Naive thymus-derived CD8-positive, alpha-beta T cell (primary cell): ENCODE measurements at places on chromosomes 7 and 10.

DNA sequence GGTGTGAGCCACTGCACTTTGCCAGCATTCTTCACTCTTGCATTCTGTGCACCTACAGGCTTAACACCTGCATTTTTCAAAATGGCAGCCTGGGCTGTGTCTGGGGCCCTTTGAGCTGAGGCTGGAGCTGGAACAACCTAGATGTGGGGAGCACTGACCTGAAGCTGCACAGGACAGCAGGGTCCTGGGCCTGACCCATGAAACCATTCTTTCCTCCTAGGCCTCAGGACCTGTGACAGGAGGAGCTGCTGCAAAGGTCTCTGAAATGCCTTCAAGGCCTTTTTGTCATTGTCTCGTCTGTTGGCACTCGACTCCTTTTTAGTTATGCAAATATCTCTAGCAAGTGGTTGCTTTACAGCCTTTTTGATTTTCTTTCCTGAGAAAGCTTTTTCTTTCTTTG is 82.3 kb downstream of the INPP5A start:
- H3K4me3 ChIP-seq = no peak overlapping the region
- DNase-seq = no peak
- H3K4me1 ChIP-seq = peaks cover 20% of the 10 kb centered on the region
- peaks cover 27% of the 10 kb centered on the region for H3K36me3 ChIP-seq

- H3K4me1 ChIP-seq = peaks cover 2% of the 10 kb centered on the region
- no peaks in the 10 kb centered on the region for H3K27me3 ChIP-seq
- no peak for DNase-seq
- no peak overlapping the region for H3K4me3 ChIP-seq
These were observed 65.5 kb downstream of the MLLT10 start for GRCh38 chr10:21599582-21599981.

DNA sequence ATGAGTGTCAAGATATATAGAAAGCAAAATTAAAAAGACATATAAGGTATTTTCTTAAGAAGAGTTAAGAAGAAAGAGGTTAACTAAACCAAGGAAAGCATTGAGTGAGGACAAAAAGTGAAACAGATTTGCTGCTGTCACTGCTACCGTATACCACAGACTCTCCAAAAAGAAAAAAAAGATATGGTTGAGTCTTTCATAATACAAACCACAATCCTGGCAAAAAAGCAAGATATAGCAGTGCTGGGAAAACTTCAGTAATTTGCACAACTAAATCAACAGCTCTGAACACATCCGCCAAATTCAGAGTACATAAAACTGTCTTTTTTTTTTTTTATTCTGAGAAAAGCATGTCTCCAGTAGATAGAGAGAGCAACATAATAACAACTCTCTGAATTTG is 114.7 kb downstream of the ETV1 start:
- no peaks in the 10 kb centered on the region for H3K4me1 ChIP-seq
- DNase-seq = no peak
- no peak overlapping the region for H3K4me3 ChIP-seq
- H3K27me3 ChIP-seq = no peaks in the 10 kb centered on the region
- H3K36me3 ChIP-seq = no peaks in the 10 kb centered on the region
- H3K27ac ChIP-seq = no peak overlapping the region

DNA sequence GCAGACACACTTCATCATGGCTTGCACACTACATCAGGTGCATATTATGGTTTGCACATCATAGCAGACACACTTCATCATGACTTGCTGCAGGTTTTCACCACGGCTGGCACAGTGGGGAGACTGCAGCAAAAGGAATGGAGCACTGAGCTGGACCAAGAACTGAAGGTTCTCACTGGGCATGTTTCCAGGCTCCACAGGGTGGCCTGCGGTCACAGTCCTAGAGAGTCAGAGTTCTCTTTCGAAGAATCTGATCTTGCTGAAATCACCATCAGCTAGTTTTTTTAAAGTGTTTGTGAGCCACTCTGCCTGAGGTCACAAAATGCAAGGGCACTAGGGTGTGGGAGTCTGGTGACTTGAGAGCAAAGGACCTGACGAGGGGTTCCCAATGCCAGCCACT is 140.4 kb upstream of the NPY start:
- H3K4me1 ChIP-seq = no peaks in the 10 kb centered on the region
- DNase-seq = no peak
- H3K4me3 ChIP-seq = no peak overlapping the region
- peaks cover 15% of the 10 kb centered on the region for H3K27me3 ChIP-seq
- H3K27ac ChIP-seq = no peak overlapping the region
- H3K36me3 ChIP-seq = no peaks in the 10 kb centered on the region

DNA sequence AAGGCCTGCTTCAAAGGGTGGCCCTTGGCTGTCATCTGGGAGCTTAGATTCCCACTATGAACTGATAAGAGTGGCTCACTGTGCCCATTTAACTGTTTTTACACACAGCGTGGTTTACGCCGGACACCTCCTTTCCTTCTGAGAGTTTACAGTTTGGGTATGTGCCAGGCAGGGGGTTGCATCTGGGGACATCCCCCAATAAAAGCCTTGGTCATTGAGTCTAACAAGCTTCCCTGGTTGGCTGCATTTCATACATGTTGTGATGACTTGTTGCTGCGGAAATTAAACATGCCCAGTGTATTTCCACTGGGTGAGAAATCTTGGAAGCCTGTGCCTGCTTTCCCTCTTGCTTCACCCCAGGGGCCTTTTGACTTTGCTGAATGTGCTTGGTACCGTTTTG is 264.1 kb upstream of the NPY start:
- peaks cover 6% of the 10 kb centered on the region for H3K27me3 ChIP-seq
- no peaks in the 10 kb centered on the region for H3K36me3 ChIP-seq
- no peak overlapping the region for H3K27ac ChIP-seq
- DNase-seq = no peak
- no peaks in the 10 kb centered on the region for H3K4me1 ChIP-seq

GRCh38 chr10:48511875-48512231 is 93.0 kb downstream of the ARHGAP22 start:
- H3K36me3 ChIP-seq = no peaks in the 10 kb centered on the region
- no peak for DNase-seq
- no peak overlapping the region for H3K27ac ChIP-seq
- no peaks in the 10 kb centered on the region for H3K4me1 ChIP-seq
- H3K4me3 ChIP-seq = no peak overlapping the region
- H3K27me3 ChIP-seq = peaks cover 7% of the 10 kb centered on the region

- peaks cover 7% of the 10 kb centered on the region for H3K4me1 ChIP-seq
- no peak overlapping the region for H3K4me3 ChIP-seq
- no peaks in the 10 kb centered on the region for H3K36me3 ChIP-seq
- no peak for DNase-seq
These were observed 4.6 kb upstream of the INPP5A start for GRCh38 chr10:132532749-132533560.

GRCh38 chr10:102324061-102324460 is 71.4 kb upstream of the NFKB2 start:
- DNase-seq = no peak
- no peak overlapping the region for H3K27ac ChIP-seq
- H3K27me3 ChIP-seq = no peaks in the 10 kb centered on the region
- no peak overlapping the region for H3K4me3 ChIP-seq
- peaks cover 42% of the 10 kb centered on the region for H3K4me1 ChIP-seq
- peaks cover 7% of the 10 kb centered on the region for H3K36me3 ChIP-seq

DNA sequence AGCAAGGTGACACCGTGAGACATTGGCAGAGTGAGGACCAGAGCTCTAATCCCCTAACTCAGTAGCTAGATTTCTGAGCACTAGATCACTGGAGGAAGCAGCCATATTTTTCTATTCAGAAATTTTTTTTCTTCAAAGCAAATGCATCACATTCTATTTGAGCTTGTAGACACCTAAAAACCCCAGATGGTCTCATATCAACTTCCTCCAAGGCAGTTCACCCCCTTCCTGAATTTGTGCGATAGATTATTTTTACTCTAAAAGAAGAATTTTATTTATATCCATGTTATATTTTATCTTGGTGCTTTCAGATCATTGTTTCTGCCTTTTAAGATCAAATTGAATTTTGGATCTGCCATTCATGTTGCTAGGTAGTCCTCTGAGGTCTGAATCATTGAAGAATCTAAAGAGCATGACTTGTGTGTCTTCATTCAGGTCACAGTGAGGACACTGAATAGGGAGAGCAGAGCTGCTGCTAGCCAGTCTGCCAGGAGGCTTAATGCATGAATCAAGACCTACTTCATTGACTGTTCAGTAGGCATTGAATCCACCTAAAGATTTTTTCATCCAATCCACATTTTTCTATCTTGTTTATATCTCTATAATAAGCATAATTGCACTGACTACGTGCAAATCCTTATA is 92.9 kb upstream of the LRRTM3 start:
- no peak overlapping the region for H3K27ac ChIP-seq
- no peak for DNase-seq
- H3K36me3 ChIP-seq = no peaks in the 10 kb centered on the region
- H3K4me1 ChIP-seq = no peaks in the 10 kb centered on the region
- H3K27me3 ChIP-seq = no peaks in the 10 kb centered on the region

GRCh38 chr7:40659231-40659630 is 524.4 kb downstream of the SUGCT start:
- no peaks in the 10 kb centered on the region for H3K36me3 ChIP-seq
- no peaks in the 10 kb centered on the region for H3K27me3 ChIP-seq
- H3K4me3 ChIP-seq = no peak overlapping the region
- no peak for DNase-seq
- no peak overlapping the region for H3K27ac ChIP-seq

- H3K4me1 ChIP-seq = no peaks in the 10 kb centered on the region
- no peaks in the 10 kb centered on the region for H3K36me3 ChIP-seq
- no peak overlapping the region for H3K4me3 ChIP-seq
- no peak overlapping the region for H3K27ac ChIP-seq
These were observed 40.1 kb upstream of the PPP1R17 start for GRCh38 chr7:31646942-31647341.

GRCh38 chr7:17212188-17212587 is 86.3 kb upstream of the AHR start:
- no peak overlapping the region for H3K27ac ChIP-seq
- H3K4me3 ChIP-seq = no peak overlapping the region
- no peaks in the 10 kb centered on the region for H3K4me1 ChIP-seq
- no peaks in the 10 kb centered on the region for H3K27me3 ChIP-seq

- peaks cover 3% of the 10 kb centered on the region for H3K27me3 ChIP-seq
- no peak overlapping the region for H3K4me3 ChIP-seq
- DNase-seq = peak; percentile 12
- no peaks in the 10 kb centered on the region for H3K36me3 ChIP-seq
- H3K27ac ChIP-seq = no peak overlapping the region
- H3K4me1 ChIP-seq = peaks cover 17% of the 10 kb centered on the region
These were observed 68.1 kb upstream of the CDK6 start for GRCh38 chr7:92904244-92905131.

DNA sequence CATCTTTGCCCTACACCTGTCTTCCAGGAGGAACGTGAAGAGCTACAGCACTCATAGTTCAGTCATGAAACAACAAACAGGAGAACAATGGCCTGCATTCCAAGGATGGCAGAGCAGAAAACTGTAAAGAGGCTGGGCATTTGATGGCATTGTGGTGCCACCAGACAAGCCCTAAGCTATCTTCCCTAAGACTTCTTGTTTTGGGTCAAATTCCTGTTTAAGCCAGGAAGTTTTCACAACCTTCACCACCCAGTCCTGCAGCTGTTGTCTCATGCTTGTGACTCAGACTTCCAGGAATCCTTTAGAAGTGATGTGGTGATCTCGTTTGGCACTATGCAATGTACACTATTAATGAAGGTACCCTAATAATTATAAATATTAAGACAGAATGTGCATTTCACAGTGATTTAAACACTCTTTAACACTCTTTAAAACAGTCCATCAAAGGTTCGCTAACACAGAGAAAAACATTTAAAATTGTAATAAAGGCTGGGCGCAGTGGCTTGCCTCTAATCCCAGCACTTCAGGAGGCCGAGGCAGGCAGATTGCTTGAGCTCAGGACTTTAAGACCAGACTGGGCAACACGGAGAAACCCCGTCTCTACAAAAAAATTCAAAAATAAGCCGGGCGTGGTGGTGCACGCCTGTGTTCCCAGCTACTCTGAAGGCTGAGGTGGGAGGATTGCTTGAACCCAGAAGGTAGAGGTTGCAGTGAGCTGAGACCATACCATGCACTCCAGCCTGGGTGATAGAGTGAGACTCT is 2.7 kb upstream of the HERPUD2 start:
- no peaks in the 10 kb centered on the region for H3K36me3 ChIP-seq
- DNase-seq = no peak
- no peak overlapping the region for H3K27ac ChIP-seq
- no peak overlapping the region for H3K4me3 ChIP-seq
- H3K4me1 ChIP-seq = peaks cover 42% of the 10 kb centered on the region

GRCh38 chr10:50362547-50363125 is 111.3 kb upstream of the ASAH2 start:
- H3K27ac ChIP-seq = no peak overlapping the region
- H3K4me1 ChIP-seq = peaks cover 45% of the 10 kb centered on the region
- no peak overlapping the region for H3K4me3 ChIP-seq
- H3K36me3 ChIP-seq = peaks cover 12% of the 10 kb centered on the region

GRCh38 chr10:88113232-88113631 is 249.8 kb downstream of the PTEN start:
- peaks cover 16% of the 10 kb centered on the region for H3K4me1 ChIP-seq
- H3K4me3 ChIP-seq = no peak overlapping the region
- no peaks in the 10 kb centered on the region for H3K27me3 ChIP-seq
- DNase-seq = no peak
- no peak overlapping the region for H3K27ac ChIP-seq

DNA sequence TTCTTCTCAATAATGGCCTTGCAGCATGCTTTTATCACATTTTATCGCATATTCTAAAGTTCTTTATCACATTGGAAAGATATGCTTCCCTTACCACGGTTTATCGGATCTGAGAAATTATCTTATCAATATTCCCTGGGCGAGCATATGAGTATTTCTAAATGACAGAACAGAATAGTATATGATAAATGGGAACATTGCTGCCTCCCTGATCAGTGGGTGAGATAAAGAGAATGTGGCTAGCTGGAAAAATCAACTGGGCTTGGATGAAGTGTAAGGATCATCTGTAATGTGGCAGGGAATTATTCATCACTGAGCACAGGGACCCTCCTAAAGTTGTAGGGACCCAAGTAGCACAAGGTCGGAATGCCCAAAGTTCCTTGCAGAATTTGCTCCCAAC is 667.4 kb upstream of the NRP1 start:
- H3K4me3 ChIP-seq = no peak overlapping the region
- no peaks in the 10 kb centered on the region for H3K4me1 ChIP-seq
- peaks cover 3% of the 10 kb centered on the region for H3K27me3 ChIP-seq
- no peaks in the 10 kb centered on the region for H3K36me3 ChIP-seq

GRCh38 chr7:47782792-47783191 is 165.5 kb downstream of the PKD1L1 start:
- DNase-seq = no peak
- no peaks in the 10 kb centered on the region for H3K4me1 ChIP-seq
- no peak overlapping the region for H3K4me3 ChIP-seq
- H3K36me3 ChIP-seq = no peaks in the 10 kb centered on the region

- no peak overlapping the region for H3K27ac ChIP-seq
- no peak for DNase-seq
- peaks cover 17% of the 10 kb centered on the region for H3K4me1 ChIP-seq
- H3K27me3 ChIP-seq = no peaks in the 10 kb centered on the region
- H3K36me3 ChIP-seq = no peaks in the 10 kb centered on the region
These were observed 5.4 kb downstream of the SUV39H2 start for GRCh38 chr10:14884082-14884481.

- DNase-seq = no peak
- H3K4me1 ChIP-seq = no peaks in the 10 kb centered on the region
- H3K27ac ChIP-seq = no peak overlapping the region
- H3K4me3 ChIP-seq = no peak overlapping the region
- H3K27me3 ChIP-seq = peaks cover 19% of the 10 kb centered on the region
These were observed 111.2 kb upstream of the TMEM72 start for GRCh38 chr10:44799966-44800365.

- H3K36me3 ChIP-seq = peaks cover 12% of the 10 kb centered on the region
- DNase-seq = no peak
- no peak overlapping the region for H3K27ac ChIP-seq
These were observed 30.6 kb downstream of the ADARB2 start for GRCh38 chr10:1706711-1707110.
